ENCODE measurements at places on chromosomes 13 and 19. TPM values are rescaled to one million over a fixed set of nuclear protein-coding genes. Genes with fewer than 3 reads are reported as not detected.

The KLC3 gene
- 0.62 TPM for total RNA-seq

The ONECUT3 gene
- total RNA-seq, result not detected

The TGFBR3L gene
- 1.7 TPM for total RNA-seq

The GZMM gene
- total RNA-seq, result 0.25 TPM

The SERTM1 gene
- not detected for total RNA-seq

The ZNF492 gene
- total RNA-seq, result not detected

The FGF14 gene
- total RNA-seq, result not detected

The ZFP28 gene
- total RNA-seq, result 3.4 TPM

The ZNF625 gene
- total RNA-seq, result not detected

The SLC6A16 gene
- total RNA-seq, result 1.1 TPM

The PSPN gene
- total RNA-seq, result 0.65 TPM

The IGSF23 gene
- 0.31 TPM for total RNA-seq

The LYPD3 gene
- total RNA-seq, result 0.45 TPM

The MYO9B gene
- 35.8 TPM for total RNA-seq

The U2AF2 gene
- 299 TPM for total RNA-seq

The EFNB2 gene
- total RNA-seq, result 3.0 TPM

The LTBP4 gene
- total RNA-seq, result 73.1 TPM

The PCSK4 gene
- 0.78 TPM for total RNA-seq

The IL12RB1 gene
- total RNA-seq, result not detected

The SLC7A10 gene
- 0.15 TPM for total RNA-seq

The RASIP1 gene
- total RNA-seq, result 0.57 TPM

The OR7D2 gene
- total RNA-seq, result not detected

The KLK1 gene
- total RNA-seq, result not detected

The ZNF534 gene
- total RNA-seq, result not detected

The CADM4 gene
- total RNA-seq, result 9.3 TPM

The MYBPC2 gene
- total RNA-seq, result 0.02 TPM

The TPTE2 gene
- total RNA-seq, result not detected

The IGFL4 gene
- 0.33 TPM for total RNA-seq

The FGF22 gene
- 1.2 TPM for total RNA-seq

The EPSTI1 gene
- 0.04 TPM for total RNA-seq

The SYCN gene
- not detected for total RNA-seq

The SEMA6B gene
- total RNA-seq, result 6.0 TPM

The CGB8 gene
- total RNA-seq, result 3.5 TPM

The URAD gene
- not detected for total RNA-seq

The PLVAP gene
- not detected for total RNA-seq

The ZNF850 gene
- 0.68 TPM for total RNA-seq

The ZNF728 gene
- not detected for total RNA-seq

The CGB2 gene
- 0.71 TPM for total RNA-seq

The GAPDHS gene
- not detected for total RNA-seq

The SSC5D gene
- total RNA-seq, result 0.45 TPM

The MRPL57 gene
- total RNA-seq, result 24.8 TPM

The RNF126 gene
- total RNA-seq, result 45.1 TPM

The FBN3 gene
- total RNA-seq, result not detected

The GRK1 gene
- not detected for total RNA-seq

The APOC1 gene
- 132 TPM for total RNA-seq

The C1QTNF9B gene
- not detected for total RNA-seq

The AP3D1 gene
- total RNA-seq, result 68.0 TPM

The CBARP gene
- 2.3 TPM for total RNA-seq

The SHISA7 gene
- total RNA-seq, result 0.02 TPM

The CD33 gene
- not detected for total RNA-seq

The ZNF20 gene
- total RNA-seq, result 0.25 TPM

The TNNI3 gene
- 9.2 TPM for total RNA-seq

The DACH1 gene
- total RNA-seq, result not detected

The PCDH9 gene
- 7.2 TPM for total RNA-seq
